ENCODE measurements at places on chromosomes 1 and 21. TPM values are rescaled to one million over a fixed set of nuclear protein-coding genes. Genes with fewer than 3 reads are reported as not detected.

Gene FMOD
- 4.5 TPM for total RNA-seq

DNA sequence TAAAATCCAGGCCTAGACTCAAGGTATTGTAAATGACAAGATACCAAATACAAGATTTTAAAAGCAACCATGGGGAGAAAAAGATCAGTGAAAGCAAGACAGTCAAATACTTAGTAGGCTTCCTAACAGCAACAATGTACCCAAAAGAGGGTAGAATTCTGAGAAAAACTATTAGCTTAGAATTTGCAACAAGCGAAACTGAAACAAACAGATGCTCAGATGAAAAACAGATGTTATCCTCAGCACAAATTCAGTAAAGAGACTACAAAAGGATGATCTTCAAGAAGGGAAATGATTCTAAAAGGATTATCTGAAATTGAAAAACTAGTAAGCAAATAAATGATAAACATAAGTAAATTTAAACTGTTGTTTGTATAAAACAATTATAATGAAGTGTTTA lies 40.0 kb downstream of the PDC start:
- DNase-seq, result no peak

DNA sequence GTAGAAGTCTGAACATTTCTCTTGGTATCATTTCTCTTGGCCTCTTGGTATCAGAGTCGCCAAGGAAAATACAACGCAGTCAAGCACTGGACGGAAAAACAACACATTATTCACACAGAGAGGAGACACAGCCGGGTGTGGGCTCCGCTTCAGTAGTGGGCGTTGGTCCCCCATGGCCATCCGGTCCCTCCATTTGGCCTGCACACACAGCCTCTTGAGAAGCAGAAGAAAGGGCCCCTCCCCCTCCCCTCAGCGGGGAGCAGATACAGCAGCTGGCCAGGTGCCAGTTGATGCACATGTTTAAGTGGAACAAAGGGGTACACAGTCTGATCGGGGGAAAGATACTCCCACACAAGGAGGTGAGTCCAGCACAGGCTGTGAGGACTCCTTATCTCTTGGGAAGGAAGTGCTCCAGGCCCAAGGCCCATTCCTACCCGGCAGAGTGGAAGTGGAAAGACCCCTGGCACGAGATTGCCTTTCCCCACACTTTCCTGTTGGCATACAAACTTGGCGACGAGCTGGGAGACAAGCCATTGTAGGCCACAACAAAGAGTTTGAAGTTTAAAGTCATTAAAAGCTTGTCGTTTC lies 311.3 kb downstream of the FAM72C start:
- DNase-seq, result no peak

DNA sequence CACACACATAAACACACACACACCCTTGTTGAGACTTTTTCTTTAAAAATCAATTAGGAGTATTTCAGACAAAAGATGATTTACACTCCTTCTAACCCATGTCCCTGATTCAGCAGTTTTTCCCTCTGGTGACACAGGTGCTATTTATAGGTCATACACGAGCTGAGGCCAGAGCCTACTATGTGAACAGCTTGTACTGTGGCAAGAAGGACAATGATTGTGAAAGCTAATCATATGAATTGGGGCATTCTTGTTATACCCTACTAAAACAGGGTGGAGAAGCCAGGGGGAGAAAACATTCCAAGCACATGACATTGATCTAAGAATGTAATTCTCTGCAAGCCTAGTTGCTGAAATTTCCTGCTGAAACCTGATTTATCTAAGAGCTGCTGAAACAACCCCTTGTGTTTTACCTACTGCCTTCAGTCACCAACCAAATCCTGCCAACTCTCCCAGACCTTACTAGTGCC lies 60.3 kb downstream of the XCL1 start:
- DNase-seq, result no peak

GRCh38 chr21:16420031-16420724 lies 690.4 kb downstream of the USP25 start:
- DNase-seq, result no peak
